ENCODE measurements at places on chromosomes 16 and 17.

DNA sequence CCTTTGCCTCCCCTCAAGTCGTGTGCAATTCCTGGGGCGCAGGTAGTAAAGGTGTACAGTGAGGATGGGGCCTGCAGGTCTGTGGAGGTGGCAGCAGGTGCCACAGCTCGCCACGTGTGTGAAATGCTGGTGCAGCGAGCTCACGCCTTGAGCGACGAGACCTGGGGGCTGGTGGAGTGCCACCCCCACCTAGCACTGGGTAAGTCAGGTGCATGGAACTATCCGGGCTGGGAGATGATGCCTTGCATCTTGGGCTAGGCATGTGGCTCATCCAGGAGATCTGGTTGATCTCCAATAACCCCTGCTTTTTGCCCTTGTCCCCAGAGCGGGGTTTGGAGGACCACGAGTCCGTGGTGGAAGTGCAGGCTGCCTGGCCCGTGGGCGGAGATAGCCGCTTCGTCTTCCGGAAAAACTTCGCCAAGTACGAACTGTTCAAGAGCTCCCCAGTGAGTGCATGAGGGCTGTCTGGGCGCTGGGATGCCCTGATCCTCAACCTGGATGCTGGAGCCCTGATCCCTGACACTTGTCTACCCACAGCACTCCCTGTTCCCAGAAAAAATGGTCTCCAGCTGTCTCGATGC lies 5.2 kb downstream of the GRB7 start:
- DNase-seq, result no peak

- DNase-seq, result no peak
Observed at GRCh38 chr16:51383909-51384308, 232.8 kb upstream of the SALL1 start.

DNA sequence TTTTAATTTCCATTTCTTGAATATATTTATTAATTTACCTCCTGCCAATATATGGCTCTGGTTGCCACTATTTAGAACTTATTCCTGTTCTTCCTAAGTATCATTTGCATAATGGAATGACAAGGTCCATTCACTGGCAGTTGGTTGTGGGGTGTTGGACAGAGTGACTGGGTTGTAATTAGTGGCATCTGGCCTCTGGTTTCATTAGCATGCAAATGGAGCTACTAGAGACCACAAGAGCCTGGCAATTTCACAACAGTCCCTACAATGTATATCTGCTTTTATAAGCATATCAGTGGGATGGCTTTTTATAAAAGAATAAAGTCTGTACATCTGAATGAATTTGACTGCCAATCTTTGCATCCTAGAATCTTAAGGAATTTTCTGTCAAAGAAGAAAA lies 1030.9 kb upstream of the CDH8 start:
- no peak for DNase-seq

GRCh38 chr17:29038085-29038795 lies 4.7 kb upstream of the PIPOX start:
- DNase-seq, result no peak

- no peak for DNase-seq
Observed at GRCh38 chr17:21199856-21200255, 14.1 kb downstream of the TMEM11 start.

DNA sequence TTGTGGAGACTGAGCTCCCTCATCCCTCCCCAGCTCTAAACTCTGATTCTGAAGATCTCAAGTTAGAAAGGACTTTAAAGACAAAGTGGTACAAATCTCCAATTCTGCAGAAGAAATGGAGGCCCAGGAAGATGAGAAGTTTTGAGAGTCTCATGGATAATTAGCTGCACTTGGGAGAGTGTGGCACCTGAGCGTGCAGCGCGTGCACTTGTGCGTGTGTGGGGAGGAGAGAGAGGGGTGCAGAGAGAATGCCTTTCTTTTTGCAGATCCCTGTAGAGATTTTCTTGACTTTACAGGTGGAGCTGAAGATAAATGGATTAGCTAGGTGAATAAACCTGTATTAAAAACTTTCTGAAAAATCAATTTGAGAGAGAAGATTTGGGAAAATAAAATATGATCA lies 14.8 kb upstream of the AKTIP start:
- no peak for DNase-seq
